ENCODE measurements at places on chromosomes 16 and 17.

- no peak for DNase-seq
Measured at GRCh38 chr17:73336408-73337329, 24.9 kb upstream of the CDC42EP4 start.

DNA sequence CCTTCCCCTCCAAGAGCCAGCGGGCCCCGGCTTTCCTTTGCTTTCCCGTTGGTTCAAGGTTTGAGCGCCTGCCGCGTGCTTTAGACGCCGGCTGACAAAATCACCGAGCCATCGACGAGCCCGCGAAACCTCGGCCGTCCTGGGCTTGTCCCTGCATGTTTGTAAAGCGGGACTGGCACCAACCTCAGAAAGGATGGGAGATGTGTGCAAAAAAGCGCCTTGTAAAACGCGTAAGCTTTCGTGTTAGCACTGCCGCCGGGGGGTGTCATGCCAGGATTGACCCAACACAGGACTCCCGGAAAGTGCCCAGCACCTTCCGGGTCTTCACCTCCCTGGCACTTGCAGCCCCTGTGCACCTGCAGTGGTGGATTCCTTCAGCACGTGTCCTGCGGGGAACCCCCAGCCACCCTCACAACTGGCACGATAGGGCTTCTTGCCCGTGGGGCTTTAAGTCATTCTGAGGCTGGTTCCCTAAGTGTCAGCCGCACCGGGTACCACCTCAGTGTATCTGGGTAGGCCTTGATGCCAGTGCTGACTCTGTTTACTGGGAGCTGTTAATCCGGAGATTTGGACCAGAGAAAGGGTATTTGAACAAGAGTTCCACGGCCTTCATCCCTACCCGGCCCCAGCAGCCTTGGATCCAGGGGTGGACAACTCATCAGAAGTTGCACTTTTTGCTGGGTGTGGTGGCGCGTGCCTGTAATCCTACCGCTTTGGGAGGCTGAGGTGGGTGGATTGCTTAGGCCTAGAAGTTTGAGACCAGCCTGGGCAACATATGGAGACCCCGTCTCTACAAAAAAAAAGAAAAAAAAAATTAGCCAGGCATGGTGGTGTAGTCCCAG is 817 bp downstream of the NDUFAF8 start:
- DNase-seq = no peak

DNA sequence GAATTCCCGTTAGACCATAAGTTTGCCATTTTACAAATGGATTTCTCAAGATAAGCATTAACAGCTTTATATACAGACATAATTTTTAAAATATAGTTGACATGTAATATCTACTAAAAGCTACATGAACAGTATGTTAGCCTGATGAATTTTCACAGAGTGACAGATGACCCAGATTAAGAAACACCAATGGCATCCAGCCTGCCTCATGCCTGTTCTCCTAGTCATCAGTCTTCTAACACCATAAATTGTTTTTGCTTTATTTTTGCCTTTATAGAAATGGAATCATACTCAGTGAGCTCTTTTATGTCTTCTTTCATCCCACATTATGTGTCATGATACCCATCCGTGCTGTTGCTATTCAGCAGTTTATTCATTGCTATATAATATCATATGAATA is 80.0 kb downstream of the ATF7IP2 start:
- peak; percentile 12 for DNase-seq

DNA sequence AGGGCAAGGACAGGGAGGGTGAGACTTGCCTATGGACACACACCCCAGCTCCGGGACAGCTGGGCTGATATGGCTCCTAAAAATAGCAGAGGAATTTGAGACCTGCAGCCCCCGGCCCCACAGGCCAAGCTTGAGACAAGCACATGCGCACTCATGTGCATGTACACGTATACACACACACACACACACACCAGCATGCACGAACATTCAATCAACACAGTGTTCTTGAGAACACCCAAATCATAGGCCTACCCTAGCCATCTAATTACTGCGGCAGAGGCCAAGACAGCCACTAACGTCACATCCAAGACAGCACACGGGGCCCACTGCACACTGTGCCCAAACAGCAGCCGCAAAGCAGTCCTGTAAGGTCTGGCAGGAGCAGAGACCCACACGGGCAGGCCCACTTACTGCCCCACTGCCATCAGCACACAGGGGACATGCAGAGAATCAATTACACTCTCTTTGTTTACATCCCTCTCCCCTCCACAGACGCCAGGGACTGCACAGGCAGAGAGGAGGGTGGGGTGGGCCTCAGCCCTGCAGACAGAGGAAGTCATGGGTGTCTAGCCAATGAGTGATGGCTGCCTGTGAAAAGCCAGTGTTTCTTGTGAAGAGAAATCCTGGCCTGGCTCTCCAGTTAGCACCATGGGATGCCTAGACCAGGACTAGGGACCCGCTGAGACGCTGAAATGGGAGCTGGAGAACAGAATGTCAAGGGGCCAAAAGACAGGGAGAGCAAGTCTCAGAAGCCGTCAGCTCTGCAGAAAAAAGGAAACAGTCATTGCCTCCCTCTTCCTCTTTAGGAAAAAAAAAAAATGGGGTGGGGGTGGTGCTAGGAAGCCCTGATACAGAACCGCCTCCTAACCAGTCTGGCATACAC is 39.3 kb downstream of the MYO18A start:
- DNase-seq = no peak

GRCh38 chr16:83704656-83705055 is 103.1 kb upstream of the HSBP1 start:
- DNase-seq = no peak

DNA sequence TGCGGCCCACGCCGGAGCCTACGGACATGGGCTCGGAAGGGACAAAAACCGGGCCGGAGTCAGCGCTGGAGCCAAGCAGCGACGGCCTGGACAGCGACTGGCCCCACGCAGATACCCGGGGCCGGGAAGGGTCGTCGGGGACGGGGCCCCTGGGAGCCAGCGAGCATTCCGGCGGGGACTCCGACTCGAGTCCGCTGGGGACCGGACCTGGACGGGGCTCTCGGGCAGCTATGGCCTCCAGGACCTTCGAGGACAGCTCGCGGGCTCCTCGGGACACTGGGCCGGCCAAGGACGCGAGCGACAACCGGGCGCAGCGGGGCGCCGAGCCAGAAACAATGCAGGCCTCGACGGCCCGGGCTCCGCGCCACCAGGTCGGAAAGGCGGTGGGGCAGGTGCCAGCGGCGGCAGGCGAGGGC is 1.0 kb downstream of the MYO15B start:
- DNase-seq = no peak

DNA sequence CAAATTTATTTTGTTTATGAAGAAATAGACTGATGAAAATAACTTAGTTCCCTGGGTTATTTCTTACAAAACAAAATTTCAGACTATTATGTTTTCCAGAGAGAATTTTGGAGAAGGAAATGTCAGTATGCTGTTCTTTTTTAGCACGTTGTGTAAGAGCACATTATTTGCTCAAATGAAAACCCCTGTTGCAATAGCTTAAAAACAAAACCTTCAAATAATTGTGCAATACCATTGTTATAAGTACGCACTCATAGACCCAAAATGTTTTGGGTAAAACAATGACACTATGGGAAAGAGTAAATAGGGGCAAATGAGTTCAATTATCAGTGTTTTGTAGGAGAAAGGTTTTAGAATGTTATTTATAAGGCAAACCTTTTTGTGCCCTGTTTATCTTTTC is 18.2 kb downstream of the VMP1 start:
- no peak for DNase-seq

DNA sequence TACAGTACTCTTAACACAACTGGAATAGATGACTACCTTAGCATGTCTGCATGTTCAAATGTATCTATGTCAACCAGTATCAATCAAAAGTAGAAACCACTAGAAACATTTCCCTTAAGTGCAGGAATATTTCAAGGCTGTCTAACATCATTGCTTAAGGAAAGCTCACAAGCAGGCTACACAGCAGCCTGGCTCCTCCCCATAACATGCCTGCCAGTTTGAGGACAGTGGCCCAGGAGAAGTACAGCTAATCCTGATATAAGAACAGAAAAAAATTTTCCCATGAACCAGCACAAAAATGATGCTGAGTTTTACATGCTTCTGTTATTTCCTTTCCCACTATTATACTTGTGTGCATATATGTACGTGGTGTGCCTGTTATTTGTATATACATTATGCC is 175.1 kb downstream of the MYO1D start:
- no peak for DNase-seq

GRCh38 chr17:71735893-71736292 is 384.9 kb upstream of the SOX9 start:
- no peak for DNase-seq

DNA sequence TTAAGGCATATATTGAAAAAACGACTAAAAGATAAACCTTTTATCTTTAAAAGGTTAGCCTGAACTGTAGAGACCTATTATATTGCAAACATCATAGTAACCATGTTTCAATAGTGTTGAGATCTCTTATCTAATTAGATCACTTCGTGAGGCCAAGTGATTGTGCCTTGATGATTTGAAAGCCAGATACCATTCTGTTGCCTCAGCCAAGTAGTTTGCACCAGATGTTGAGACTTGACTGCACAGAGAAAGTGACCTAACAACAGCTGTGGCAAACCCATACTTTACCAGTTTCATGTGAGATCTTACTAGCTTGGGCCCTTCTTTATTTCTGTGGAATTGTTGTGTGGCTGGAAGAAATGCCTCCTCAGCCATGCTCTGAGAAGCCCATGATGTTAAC is 717.3 kb downstream of the KCNJ2 start:
- DNase-seq = no peak

DNA sequence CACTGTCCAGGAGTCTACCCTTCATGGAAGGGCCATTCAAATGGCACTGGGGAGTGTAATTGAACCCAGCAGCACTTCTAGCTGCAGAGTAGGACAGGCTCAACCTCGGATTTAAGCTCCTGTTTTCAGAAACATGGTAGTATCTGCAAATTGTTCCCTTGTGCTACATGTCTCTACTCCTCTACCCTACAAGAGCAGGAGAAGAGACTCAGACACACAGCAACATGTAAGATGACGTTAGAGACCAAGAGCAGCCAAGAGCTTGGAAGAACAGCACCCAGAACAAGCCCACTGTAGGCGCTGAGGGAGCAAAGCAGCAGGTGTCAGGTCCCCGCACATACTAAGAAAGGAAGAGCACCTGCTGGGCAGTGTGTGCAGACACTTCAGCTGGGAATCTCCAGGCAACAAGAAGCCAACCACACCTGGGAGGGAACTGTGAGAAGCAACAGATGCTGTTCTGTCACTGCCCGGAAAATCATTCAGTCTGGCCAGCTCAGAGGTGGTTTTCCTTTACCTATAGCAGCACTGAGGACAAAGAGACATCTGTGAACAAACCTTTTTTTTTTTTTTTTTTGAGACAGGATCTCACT is 35.6 kb upstream of the MNT start:
- no peak for DNase-seq

DNA sequence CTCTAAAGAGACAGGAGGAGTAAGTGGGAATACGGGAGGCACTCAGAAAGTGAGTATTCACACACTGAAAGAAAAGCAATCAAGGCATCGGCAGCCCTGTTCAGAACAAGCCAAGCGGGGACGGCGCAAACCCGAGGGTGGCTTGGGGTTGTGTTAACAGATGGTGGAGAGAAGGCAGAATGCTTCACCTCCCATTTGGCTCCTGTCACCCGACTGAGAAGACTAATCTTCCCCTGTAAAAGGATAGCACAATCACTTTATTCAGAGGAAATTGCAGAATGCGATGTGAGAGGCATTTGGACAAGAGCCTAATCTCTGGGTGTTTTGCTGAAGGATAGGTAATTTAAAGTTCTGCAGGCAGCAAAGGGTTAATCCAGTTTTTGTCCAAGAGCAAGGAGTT is 119.3 kb upstream of the WSCD1 start:
- no peak for DNase-seq

DNA sequence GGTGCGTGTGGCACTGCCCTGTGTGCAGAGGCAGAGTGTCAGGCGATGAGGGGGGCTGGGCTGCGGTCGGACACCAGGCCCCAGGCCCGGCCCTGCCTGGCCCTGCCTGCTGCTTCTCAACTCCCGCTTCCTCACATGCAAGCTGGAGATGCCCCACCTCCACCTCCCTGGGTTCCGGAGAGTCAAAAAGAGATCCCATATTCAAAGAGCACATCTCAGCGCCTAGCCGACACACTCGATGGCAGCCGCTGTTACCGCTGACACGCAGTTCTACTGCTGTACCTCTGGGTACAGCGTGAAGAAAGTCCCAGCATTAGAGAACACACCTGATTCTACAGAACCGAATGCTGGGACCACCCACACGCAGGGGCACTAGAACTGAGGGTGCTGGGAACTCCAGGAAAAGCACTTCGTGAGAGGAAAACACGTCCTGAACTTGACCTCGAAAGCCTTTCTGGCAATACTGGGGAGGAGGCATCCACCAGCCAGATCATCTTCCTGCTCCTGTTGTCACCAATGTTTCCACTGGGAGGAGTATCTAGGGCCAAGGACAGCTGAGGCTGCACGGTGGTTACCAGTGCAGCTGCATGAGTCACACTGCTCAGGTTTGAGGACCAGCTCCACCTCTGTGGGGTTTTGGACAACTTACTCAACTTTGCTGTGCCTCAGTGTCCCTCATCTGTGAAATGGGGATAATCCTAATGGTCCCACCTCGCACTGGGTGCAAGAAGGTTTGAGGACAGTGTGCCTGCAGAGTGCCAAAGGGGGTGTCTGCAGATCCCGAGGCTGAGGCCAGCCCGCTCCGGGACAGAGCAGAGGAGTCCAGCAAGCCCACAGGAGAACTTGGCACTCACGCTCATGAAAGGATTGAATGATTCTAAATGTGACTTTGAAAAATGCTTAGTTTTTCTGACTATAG is 100.4 kb upstream of the DNAH17 start:
- no peak for DNase-seq

- no peak for DNase-seq
Measured at GRCh38 chr16:25689137-25689836, 2.5 kb upstream of the HS3ST4 start.

- no peak for DNase-seq
Measured at GRCh38 chr17:44312396-44313104, 4.1 kb downstream of the RUNDC3A start.

- peak; percentile 57 for DNase-seq
Measured at GRCh38 chr17:28416703-28417311, 10.8 kb upstream of the SLC46A1 start.

DNA sequence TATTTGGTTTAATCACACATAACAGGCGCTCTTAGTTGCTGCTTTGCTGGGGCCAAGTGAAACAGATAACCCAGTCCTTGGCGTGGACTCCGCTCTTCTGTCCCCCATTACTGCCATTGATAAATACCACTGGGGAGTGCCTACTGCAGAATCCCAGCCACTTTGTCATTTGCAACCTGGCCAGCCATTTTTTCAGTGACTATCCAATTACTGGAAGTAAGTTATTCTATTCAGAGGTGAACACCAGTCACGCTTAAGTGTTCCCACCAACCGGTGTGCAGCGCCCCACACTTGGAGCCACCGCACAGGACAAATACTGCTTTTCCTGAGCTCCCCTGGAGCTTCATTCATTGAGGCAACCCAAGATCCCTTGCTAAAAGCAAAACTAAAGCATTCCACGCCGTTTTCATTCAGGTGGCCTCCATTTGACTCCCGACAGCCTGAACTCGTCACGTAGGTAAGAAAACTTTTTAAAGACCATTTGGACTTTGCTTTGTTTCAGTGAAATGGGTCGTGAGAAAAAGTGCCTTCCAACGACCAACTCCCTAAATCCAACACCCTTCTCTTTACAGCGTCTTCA is 1.8 kb downstream of the USP7 start:
- no peak for DNase-seq
